Fibroblast of skin of left quadriceps (primary cell): ENCODE measurements at places on chromosomes 6 and 20.
A peak's percentile ranks its signal among the peaks of the same experiment; 100 is the strongest.

- DNase-seq = no peak
Measured at GRCh38 chr20:60477958-60478357, 519.7 kb downstream of the CDH26 start.

GRCh38 chr6:55034752-55035151 lies 139.6 kb upstream of the HCRTR2 start:
- DNase-seq = no peak

- DNase-seq = no peak
Measured at GRCh38 chr6:137320271-137320670, 101.1 kb upstream of the IFNGR1 start.

- DNase-seq = no peak
Measured at GRCh38 chr6:35907750-35908149, 13.1 kb downstream of the SRPK1 start.

DNA sequence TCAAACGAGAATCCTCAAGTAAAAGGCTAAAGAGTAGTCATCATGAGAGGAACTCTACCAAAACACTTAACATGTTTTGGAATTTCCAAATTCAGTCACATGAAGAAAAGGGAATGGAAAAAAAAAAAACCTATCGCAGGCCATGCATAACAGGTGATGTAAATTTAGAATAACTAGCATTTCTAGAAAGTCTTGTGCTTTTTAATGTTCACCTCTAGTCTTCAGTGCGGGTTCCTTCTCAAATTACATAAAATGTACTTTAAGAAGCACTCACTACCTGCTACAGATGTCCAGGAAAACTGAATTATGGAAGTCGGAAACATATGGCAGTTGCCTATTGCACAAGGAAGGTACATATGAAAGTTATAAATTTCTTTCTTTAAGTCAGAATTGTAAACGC lies 6.1 kb upstream of the TBX18 start:
- no peak for DNase-seq

DNA sequence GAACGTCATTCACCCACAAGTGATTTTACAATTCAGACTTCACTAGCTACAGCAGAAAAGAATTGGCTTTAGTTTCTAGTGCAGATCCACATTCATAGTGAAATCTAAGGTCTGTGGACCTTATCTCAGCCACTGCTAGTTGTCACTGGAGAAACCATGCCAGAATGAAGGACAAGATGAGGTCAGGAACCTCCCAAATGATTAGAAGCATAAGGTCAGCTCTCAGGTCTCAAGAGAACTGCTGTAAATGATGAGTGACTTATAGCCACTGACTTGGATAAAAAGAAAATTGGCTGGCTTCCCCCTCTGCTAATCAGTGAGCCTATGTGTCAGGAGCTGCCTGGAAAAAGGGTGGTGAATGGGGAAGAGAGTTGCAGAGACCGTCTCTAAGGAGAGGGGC lies 265.3 kb upstream of the BMP2 start:
- DNase-seq = no peak

DNA sequence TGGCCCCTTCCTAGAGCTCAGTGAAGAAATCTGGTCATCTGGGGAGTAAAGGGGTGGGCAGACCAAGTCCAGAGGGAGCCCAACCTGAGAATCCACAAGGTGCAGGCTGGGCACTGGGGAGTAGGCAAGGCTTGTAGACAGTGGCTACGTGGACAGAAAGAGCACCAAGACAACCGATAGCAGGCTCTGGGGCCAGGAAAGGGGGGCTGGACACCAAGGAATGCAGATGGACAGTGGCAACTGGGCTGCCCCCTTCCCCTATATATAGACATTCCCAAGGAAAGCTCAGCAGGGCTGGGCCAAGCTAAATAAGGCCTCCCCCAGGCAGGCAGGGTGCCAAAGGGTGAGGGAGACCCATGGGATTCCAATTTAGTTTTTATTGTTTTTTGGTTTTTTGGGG lies 1.5 kb upstream of the TNNC2 start:
- DNase-seq = no peak

DNA sequence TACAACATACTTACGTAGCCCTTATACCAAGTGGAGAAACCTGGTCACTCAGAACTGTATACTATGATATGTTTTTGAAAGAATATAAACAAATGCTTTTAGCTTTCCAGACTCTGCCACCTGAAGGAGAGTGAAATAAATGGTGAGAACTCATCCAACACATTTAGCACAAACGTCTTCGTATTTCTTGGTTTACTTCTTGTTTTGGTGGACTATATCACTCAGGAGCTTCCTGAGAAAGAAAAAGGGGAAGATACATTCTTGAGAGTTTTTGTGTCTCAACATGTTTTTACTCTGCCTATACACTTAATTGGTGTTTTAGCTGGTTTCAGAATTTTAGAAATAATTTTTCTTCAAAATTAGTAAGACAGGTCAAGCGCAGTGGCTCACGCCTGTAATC lies 19.4 kb upstream of the CTAGE9 start:
- no peak for DNase-seq

GRCh38 chr6:117034971-117035370 lies 157.9 kb downstream of the RFX6 start:
- DNase-seq = no peak

- no peak for DNase-seq
Measured at GRCh38 chr6:170450916-170451761, 102.0 kb downstream of the PSMB1 start.

DNA sequence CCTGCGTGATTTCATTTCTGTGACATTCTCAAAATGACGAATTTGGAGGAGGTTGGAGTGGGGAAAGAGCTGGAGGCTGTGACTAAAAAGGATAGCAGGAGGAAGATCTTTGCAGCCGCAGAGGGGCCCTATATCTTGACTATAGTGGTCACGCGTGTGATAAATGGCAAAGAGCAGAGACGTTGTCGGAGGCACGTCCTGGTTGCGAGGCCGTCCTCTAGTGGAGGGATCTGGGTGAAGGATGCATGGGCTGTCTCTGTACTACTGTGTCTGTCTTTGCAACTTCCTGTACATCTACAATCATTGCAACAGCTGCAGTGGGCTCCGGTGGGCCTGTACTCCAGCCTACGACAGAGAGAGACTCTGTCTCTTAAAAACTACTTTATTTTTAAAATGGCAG lies 76.6 kb downstream of the YTHDF1 start:
- DNase-seq = no peak

GRCh38 chr6:161660666-161661571 lies 387.1 kb upstream of the AGPAT4 start:
- DNase-seq = no peak

DNA sequence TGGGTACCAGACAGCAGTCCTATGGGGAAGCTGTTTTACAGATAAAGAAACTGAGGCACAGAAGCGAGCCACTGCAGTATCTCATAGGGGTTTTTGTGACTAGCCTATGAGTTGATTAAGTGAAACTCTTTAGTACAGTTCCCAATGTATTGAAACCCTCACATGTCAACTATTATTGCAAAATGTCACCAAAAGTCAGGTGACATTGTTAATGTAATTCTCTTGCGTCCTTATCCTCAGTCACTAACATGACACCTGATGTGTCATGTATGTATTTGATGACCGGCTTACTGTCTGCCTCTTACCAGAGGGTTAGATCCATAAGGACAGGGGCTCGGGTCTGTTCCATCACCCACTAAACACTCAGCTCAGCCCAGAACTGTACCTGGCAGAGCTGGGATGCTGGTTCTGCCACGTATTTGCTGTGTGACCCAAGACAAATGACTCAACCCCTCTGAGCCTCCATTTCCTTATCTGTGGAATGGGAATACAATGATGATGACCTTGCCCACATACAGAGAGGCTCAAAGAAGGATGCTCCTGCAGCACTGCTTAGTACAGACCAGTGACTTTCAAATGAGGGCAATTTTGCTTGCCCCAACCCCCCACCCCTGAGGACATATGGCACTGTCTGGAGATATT lies 32.9 kb downstream of the PREX1 start:
- DNase-seq = no peak

- DNase-seq = no peak
Measured at GRCh38 chr6:10585209-10585845, 64.2 kb downstream of the GCNT2 start.

DNA sequence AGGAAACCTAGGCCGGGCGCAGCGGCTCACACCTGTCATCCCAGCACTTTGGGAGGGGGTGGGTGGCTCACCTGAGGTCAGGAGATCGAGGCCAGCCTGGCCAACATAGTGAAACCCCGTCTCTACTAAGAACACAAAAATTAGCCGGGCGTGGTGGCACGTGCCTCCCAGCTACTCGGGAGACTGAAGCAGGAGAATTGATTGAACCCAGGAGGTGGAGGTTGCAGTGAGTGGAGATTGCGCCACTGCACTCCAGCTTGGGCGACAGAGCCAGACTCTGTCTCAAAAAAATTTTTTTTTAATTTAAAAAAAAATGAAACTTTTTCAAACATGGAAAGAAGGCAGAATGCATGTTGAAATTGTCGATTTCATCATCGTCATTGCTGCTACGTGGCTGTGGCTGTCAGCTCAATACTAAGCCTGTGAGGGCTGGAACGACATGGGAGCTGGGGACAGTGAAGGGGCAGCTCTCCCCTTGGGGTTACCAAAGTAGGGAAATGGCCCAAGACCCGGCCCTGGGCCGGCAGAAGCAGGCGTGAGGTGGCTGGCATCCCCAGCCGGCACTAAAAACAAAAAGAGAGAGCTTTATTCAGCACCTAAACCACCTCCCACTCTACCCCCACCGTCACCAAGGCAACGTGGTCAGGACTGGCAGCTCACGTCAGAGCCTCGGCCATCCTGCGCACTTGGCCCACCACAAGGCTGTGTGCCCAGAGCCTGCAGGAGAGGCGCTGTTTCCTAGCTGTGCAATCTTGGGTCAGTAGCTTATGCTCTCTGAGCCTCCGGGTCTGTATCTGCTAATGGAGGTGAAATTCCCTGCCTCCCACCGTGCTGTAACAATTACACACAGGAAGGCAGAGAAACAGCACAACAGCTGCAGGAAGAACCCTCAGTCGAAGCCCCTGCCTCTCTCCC lies 30.8 kb downstream of the AGPAT4 start:
- DNase-seq = no peak

DNA sequence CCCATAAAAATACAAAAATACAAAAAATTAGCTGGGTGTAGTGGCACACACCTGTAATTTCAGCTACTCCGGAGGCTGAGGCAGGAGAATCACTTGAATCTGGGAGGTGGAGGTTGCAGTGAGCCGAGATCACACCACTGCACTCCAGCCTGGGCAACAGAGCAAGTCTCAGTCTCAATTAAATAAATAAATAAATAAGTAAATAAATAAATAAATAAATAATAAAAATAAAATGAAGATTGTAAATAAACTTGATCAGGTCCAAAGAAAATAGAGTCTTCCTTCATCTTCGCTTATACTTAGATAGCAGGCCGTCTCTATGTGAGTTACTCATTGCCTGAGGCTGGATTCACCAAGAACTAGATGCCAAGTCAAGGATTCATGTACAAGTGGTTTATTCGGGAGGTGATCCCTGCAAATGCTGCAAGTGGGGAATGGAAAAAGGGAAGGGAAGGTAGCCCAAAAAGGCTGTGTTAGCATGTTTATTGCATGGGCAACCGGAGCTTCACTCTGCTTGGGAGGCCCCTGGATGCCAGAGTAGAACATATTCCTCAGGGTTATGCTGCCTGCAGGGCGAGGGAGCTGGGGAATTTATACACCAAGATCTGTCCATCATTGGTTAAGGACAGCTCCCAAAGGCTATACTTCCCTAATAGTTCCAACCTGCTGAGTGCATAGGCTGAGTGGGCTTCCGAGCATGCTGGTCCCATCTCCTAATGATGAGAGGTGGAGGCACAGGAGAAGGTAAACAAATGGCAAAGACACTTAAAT lies 16.3 kb downstream of the PRND start:
- no peak for DNase-seq

GRCh38 chr6:111377558-111378120 lies 105.4 kb downstream of the REV3L start:
- no peak for DNase-seq

DNA sequence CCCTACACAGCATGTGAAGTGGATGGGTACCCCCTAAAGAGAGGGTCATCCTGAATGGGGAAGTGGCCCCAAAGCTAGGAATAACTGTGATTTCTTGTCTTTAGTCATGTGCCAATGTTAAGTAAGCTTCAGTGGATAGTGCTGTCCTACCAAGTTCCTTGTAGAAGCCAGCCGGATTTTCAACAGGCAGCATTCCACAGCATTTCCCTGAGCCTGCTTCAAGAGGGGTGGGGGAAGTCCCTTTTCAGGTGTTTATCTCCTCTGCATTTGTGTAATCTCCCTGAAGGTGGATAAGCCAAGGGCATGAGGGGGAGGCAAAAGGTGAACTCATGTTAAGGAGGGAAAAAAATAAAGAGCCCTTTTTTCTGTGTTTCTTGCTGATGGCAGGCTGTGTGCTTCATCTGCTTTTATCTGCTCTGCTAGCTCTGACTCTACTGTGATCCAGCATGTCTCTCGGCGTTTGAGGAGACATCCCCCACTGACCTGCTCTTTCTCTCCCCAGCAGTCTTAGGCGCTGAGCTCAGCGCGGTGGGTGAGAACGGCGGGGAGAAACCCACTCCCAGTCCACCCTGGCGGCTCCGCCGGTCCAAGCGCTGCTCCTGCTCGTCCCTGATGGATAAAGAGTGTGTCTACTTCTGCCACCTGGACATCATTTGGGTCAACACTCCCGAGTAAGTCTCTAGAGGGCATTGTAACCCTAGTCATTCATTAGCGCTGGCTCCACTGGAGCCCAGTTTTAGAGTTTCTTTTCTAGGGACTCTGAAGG lies 1.9 kb downstream of the EDN1 start:
- no peak for DNase-seq

GRCh38 chr6:117791012-117791411 lies 115.7 kb downstream of the NUS1 start:
- DNase-seq = no peak

DNA sequence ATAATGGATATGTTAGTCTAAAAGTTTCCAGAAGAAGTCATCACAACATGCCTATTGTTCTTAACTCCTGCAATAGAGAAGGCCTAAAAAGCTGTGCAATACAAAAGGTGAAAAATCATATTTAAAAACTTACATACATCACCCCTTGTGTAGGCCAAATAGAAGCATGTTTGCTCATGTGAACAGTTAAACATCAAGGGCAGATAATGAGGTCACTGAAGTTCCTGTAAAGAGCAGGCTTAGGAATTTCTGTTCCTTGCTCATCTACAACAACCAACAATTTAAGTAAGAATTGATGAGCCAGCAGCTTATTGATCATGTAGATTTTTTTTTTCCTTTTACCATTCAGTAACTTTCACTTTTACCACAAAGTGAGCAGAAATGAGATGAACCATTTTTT lies 7.5 kb upstream of the NUP153 start:
- DNase-seq = no peak

- DNase-seq = peak; percentile 76
Measured at GRCh38 chr6:1131285-1132079, 180.4 kb upstream of the FOXQ1 start.
